ENCODE measurements at places on chromosomes 5 and 9.

- no peak for DNase-seq
These were observed 447.9 kb downstream of the SPATA31D1 start for GRCh38 chr9:82436475-82436874.

GRCh38 chr9:120761006-120761405 lies 32.2 kb downstream of the FBXW2 start:
- no peak for DNase-seq

DNA sequence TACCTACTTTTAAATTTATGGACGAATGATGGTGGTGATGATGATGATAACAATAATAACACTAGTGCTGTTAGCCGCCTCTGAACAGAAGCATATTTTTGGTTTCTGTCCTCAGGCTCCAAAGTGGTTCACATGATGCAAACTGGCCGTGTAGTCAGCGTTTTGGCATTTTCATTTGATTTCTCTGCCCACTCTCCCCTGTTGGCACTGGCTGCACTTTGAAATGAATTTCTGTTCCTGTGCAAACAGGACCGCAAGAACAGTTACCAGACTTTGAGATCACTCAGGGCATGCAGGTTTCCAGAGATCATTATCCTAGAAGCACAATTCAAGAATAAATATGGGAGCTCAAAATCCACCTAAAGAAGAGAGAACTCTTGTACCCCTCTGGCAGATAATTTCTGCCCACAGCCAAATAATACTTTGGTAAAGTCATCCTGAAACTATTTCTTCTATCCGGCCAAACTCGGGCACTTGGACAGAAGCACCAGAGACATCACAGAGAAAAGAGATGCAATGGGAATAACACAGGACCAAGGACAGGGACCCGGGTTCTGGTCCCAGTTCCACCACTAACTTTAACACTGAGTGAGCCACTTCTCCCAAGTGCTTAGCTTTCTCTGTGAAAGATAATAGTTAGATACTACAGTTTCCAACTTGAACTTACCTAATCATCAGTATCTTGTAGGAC lies 201.7 kb upstream of the PTGER4 start:
- DNase-seq = no peak

DNA sequence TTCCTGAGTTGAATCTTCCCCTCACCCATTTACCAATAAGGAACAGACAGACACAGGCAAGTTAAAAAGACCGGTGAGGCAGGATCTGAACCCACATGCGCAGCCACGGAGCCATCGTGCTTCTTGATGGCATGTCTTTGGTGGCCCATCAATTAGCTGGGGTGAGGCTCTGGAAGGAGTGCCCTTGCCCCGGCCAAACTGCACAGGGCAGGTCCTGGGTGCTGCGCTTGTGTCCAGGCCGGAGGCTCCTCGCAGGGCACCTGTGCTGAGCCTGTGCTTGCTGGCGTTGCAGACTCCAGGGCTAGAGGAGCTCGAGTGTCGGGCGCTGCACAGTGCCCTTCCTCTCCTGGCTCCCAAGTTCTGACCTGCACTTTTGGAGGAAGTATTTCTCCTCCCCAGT lies 66.4 kb downstream of the PSMB7 start:
- no peak for DNase-seq

GRCh38 chr9:108142504-108143201 lies 653.1 kb upstream of the KLF4 start:
- no peak for DNase-seq

- no peak for DNase-seq
These were observed 20.3 kb upstream of the THG1L start for GRCh38 chr5:157710882-157711281.

GRCh38 chr5:141940695-141941271 lies 17.1 kb downstream of the DELE1 start:
- DNase-seq = no peak

- DNase-seq = no peak
These were observed 71.5 kb downstream of the HSPA4 start for GRCh38 chr5:133123297-133123696.

- DNase-seq = no peak
These were observed 100.0 kb upstream of the ALDH1B1 start for GRCh38 chr9:38292480-38292879.

DNA sequence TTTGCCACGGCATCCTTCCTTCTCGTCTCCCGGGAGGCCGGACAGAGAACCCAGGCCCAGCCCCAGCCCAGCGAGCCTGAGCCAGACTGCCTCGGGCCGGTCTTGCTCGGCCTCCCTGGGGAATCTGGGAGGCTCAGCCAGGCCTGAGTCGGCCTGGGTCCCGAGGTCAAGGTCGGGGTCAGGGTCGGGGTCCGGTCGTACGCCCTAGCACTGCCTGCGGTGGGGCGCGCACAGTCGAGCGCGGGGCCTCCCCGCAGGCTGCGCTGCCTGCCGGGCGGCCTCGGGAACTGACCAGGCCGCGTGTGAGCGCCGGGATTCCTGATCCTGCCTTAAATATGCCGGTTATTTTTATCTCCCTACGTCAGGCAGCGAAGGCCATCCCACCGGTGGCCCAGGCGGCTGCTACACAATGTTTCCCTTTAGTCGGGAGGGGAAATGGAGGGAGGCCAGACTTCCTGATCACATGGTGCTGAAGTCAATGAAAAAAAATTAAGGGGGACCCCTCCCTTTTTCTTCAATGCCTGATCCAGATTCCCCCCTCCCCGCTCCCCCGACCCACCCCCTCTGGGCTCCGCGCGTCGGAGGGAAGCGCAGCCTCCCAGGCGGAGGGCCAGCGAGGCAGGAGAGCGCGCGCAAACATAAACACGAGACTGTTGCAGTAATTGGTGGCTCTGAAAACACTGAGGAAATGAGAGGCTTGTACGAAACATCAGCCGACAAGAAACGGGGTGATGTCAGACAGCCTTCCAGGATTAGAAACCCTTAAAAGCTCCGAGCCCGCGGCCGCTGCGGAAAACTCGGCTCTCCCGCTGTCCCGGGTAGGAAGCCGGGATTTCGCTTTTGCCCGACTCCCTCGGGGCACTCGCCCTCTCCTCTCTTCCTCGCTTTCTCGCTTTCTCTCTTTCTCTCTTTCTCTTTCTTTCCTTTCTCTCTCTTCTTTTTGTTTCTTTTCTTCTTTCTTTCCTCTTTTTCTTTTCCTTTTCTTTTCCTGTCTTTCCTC lies 148.2 kb upstream of the KLF4 start:
- DNase-seq = no peak

Measured in activated CD8-positive, alpha-beta memory T cell treated with anti-CD3 and anti-CD28 coated beads, Interleukin-2, amount 50 U/mL, for 4 hours (primary cell).